ENCODE measurements at places on chromosomes 16 and 17. TPM values are rescaled to one million over a fixed set of nuclear protein-coding genes. Genes with fewer than 3 reads are reported as not detected.
A peak's percentile ranks its signal among the peaks of the same experiment; 100 is the strongest.

The IRX3 gene
- total RNA-seq, result not detected

- peak; percentile 55 for DNase-seq
- no peak overlapping the region for H3K4me3 ChIP-seq
- no peaks in the 10 kb centered on the region for H3K27me3 ChIP-seq
- H3K4me1 ChIP-seq, result peaks cover 6% of the 10 kb centered on the region
- H3K27ac ChIP-seq, result no peak overlapping the region
These were observed 8.6 kb upstream of the MC1R start for GRCh38 chr16:89909777-89910716.

DNA sequence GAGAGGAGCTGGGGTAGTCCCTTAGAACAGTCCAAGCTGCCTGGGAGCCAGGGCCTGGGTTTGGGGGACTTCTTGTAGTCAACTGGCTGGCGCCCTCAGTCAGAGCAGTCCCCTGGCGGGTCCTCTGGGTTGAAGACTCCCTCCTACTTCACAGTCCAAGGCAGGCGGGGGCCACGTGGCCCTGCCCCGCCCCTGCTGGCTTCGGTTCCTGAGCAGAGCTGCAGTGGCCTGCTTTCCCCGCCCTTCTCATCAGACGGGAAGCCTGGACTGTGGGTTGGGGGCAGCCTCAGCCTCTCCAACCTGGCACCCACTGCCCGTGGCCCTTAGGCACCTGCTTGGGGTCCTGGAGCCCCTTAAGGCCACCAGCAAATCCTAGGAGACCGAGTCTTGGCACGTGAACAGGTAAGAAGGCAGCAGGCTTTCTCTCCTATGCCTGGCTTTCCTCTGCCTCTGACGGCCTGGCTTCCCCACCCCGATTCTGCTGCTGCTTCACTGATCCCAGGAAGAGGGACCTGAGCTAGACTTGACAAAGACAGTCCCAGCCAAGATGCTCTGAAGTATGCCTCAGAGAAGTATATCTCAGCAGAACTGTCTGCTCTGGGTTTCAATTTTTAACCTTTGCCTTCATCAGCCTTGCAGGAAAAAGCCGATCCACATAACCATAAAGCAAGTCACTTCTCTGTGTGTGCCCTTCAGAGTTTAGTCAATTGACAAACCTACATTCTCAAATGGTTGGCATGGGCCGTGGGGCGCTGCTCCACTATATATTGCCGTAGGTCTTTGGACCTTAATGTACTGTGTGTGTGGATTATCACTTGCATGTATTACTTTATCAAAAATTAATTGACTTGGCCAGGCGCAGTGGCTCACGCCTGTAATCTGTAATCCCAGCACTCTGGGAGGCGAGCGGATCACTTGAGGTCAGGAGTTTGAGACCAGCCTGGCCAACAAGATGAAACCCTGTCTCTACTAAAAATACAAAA, 56.3 kb downstream of the SF3B3 start:
- no peak for DNase-seq
- no peak overlapping the region for H3K4me3 ChIP-seq
- no peaks in the 10 kb centered on the region for H3K27me3 ChIP-seq
- H3K27ac ChIP-seq, result no peak overlapping the region
- H3K4me1 ChIP-seq, result peaks cover 3% of the 10 kb centered on the region
- no peaks in the 10 kb centered on the region for H3K36me3 ChIP-seq

The NPIPA5 gene
- total RNA-seq, result 16.7 TPM

GRCh38 chr16:2841606-2842339, 11.7 kb downstream of the ZG16B start:
- no peaks in the 10 kb centered on the region for H3K27me3 ChIP-seq
- no peaks in the 10 kb centered on the region for H3K36me3 ChIP-seq
- H3K27ac ChIP-seq, result peak overlapping the region; percentile 58
- peaks cover 42% of the 10 kb centered on the region for H3K4me1 ChIP-seq

GRCh38 chr16:81706327-81707295, 72.5 kb upstream of the PLCG2 start:
- no peak for DNase-seq
- peaks cover 29% of the 10 kb centered on the region for H3K36me3 ChIP-seq
- H3K4me3 ChIP-seq, result no peak overlapping the region
- no peak overlapping the region for H3K27ac ChIP-seq
- H3K4me1 ChIP-seq, result no peaks in the 10 kb centered on the region

GRCh38 chr16:50539822-50540710, 8.1 kb upstream of the NKD1 start:
- H3K36me3 ChIP-seq, result no peaks in the 10 kb centered on the region
- H3K4me3 ChIP-seq, result no peak overlapping the region
- no peak overlapping the region for H3K27ac ChIP-seq

Data from CD8-positive, alpha-beta memory T cell (primary cell).